ENCODE measurements at places on chromosomes 2 and 18.

- no peak for DNase-seq
Measured at GRCh38 chr18:55743133-55743532, 155.1 kb upstream of the TCF4 start.

GRCh38 chr2:240399419-240400324 is 35.8 kb upstream of the GPC1 start:
- DNase-seq = no peak

DNA sequence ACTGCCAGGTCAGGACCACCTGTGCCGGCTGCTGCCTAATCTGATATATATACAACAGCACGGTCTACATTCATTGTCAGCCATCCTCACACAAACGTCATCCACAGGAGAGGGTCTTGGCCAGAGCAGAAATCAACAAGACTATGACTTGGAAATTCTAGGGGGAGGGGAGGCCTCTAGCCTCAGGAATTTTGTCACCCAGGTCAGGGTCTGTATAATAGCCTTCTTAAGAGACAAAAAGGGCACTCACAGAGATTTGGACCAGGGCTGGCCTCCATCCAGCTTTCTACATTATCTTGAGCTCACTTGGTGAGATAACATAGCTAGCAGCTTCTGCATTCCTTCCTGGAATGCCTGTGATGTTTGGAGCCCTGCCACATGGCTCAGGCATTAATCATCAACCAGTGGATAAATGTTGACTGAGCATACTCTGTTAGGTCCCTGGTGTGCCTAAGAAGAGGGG is 50.4 kb upstream of the CTIF start:
- DNase-seq = peak; percentile 24

GRCh38 chr2:207282916-207283315 is 117.2 kb upstream of the KLF7 start:
- DNase-seq = no peak

- no peak for DNase-seq
Measured at GRCh38 chr2:149994057-149994728, 406.6 kb upstream of the MMADHC start.

DNA sequence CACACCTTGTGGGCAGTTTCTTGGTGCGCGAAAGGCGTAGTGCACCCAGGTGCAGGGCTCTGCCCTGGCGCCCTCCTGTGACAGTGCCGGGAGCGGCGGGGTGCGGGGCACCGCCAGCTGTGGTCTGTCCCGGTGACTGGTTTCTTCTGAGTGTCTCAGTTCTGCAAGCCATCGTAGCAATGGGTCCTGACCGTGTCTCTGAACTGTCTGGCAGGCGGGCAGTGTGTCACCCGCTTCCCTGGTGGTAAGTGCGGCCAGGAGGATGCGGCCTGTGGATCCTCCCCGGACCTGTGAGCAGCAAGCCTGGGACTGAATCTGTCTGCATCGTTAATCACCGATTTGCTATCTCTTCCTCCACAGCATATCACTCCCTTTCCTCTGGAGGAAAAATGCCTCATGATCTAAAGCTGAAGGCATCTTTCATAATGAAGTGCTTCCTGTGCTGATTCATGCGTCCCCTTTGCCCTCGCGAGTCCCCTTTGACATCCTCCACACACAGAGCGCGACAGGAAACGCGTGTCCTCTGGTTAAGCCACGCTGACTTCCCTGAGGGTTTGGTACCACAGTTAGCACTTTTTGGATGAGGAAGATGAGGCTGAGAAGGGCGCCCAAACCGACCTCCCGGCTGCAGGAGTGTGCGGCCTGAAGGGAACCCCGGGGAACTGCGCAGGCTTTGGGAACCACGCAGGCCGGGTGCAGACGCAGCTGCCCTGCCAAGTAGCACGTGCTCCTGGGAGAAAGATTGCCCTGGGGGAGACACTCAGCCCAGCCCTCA is 416.0 kb upstream of the HS6ST1 start:
- no peak for DNase-seq

DNA sequence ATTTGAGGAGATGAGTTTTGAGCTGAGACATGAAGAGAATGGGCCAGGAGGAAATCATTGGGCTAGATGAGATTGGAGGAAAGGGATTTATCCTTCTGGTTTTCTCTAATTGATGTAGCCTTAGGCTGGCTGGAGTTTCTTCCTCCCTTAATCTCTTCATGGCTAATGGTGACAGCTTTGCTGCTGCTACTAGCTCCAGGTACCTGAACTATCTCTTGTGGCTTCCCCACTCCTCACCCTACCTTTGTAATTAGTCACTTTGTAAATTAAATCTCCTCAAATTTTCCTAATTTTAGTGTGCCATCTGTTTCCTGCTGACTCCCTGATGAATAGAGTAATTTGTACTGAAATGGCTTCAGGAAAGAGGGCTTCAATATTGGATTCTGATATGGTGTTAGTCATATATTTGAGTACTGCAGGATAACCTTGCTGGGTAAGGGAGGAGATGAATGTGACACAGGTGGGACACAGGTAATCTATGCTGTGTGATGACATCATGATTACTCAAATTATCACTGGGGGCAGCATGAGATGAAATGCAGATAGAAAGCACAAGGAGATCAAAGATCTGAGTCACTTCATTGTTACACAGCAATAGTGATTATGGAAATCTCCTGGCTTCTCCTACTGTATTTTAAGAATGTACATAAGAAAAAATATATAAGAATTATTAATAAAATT is 1134.1 kb upstream of the DDX18 start:
- no peak for DNase-seq

GRCh38 chr2:138515092-138515491 is 13.5 kb downstream of the SPOPL start:
- DNase-seq = no peak

GRCh38 chr2:216149741-216150140 is 40.6 kb downstream of the XRCC5 start:
- no peak for DNase-seq

DNA sequence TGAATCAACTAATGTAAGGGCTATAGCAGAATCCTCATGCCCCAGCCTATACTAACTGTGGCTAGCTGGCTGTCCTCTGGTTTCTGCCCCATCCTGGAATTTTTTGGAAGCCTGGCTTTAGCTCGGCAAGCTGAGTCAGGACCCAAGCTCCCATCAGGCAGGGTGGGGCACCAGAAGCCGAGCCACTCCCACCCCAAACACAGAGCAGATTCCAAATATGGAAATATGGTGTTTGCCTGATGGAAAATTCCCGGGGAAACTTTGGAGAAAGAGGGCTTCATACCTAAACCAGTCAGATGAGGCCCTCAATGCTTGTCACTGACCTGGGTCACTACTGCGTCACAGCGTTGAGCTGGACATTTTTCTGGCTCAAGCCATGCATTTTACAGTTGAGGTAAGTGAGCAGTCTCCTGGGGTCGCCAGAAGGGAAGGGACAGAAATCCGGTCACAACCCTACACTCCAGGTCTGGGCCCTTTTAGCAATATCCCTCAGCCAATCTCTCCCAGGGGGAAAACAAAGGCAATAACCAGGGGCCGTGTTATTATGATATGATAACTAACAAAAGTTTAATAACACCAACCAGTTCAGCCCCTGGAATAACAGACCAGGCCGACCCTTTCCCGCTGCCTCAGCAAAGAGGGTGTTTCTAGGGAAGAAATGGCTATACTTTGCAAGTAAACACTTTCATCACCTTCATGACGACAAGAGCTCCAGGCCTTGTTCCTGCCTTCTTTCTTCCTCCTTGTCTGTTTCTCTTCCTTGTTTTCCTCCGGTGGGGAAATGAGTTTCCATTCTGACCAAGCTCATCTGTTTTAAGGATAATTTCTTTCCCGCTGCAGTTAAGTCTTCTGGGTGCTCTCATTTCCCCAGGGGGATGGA is 37.7 kb downstream of the PSD4 start:
- no peak for DNase-seq

DNA sequence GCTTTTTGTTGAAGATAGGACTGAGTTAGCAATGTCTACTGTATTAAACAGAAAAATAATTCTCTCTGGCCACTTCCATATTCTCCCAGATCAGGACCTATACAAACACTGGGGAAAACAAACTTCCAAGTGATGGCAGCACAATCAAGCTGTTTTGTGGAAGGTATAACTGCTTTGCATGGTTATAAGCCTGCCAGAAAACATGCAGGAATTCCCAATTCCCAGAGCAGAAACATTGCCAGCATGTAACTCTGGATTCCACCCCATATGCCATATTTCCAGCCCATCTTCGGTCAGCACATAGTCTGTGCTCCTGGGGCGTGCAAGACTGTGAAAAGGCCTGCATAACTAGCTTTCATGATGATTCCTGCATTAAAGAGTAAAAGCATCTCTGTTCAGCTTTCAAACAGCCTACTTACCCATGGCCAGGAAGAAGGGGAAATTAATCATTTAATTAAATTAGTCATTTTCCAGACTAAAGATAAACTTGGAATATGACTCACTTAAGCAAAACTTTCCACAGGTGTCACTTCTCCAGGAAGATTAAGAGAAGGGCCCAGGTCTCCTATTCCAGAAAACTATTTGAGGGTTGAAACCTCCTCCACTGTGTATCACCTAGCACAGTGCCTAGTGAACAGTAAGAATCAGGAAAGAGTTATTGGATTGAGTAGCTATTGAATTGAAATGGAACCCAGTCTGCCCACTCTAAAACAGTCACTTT is 280.5 kb downstream of the NRXN1 start:
- no peak for DNase-seq

- DNase-seq = no peak
Measured at GRCh38 chr18:44066541-44066940, 614.1 kb upstream of the SETBP1 start.

DNA sequence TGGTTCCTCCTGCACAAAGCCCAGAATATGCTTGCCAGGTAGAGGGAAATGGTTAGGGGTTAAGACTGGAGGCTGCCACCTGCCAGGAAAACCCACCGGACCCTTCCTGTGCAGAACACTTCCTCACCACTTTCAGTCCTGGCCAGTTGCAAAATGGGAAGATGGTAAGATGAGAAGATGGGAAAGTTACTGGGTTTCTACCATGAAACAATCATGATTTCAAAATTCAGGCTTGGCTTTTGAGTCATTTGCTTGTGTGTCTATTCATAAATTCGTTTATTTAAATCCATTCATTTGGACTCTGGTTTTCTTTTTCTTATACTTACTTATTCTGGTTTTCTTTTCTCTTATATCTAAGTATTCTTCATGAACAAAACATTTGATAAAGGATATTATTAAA is 7.2 kb downstream of the BMP10 start:
- DNase-seq = no peak

- no peak for DNase-seq
Measured at GRCh38 chr18:13382954-13383827, 164.6 kb downstream of the LDLRAD4 start.

- DNase-seq = no peak
Measured at GRCh38 chr18:78733762-78734613, 245.6 kb upstream of the SALL3 start.

DNA sequence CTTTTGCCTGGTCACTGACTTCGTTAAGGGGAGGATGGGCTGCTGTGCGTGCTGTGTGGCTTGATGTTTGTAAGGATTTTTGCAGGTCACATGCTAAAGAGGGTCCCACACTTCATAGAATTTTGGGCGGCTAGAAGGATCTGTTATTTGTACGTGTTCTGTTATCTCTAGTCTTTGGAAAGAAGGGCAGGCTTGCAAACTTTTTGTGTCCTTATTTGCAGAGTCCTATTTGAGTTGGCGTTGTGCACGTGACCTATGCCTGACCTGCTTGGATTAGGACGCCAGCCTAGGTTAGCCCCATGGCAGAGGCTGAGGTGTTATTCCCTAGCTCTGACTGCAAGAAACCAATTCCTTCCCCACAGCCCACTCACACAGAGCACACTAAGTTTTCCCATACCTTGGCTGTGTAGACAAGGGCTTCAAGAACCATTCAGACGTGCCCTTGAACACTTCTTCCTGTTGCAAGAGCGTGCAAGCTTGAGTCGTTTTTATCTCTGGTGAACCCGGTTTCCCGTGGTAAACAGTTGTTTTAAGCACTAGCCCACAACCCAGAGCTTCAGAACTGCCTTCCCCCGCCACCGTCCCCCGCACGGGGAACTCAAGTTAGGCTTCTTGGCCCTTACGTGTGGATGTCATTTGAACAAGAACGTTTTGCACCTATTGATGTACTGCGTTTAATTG is 94.6 kb downstream of the LDLRAD4 start:
- DNase-seq = no peak

GRCh38 chr2:30758191-30758651 is 49.0 kb downstream of the CAPN13 start:
- no peak for DNase-seq

- DNase-seq = no peak
Measured at GRCh38 chr2:45131587-45131986, 122.3 kb upstream of the SIX2 start.

DNA sequence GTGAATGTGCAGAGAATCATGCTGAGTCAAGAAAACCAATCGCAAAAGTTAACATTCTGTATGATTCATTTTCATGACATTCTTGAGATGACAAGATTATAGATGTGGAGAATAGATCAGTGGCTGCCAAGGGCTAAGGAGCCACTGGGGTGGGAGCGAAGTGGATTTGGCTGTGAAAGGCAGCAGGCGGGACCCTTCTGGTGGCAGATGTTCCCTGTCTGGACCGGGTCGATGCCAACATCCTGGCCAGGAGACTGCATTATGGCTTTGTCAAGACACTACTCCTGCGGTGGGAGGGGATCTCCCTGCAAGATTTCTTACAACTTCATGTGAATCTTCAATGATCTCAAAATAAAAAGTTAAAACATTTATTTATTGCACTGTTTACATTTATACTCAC is 427.9 kb downstream of the GALR1 start:
- DNase-seq = no peak

GRCh38 chr2:175557810-175558377 is 376.4 kb upstream of the ATP5MC3 start:
- no peak for DNase-seq

DNA sequence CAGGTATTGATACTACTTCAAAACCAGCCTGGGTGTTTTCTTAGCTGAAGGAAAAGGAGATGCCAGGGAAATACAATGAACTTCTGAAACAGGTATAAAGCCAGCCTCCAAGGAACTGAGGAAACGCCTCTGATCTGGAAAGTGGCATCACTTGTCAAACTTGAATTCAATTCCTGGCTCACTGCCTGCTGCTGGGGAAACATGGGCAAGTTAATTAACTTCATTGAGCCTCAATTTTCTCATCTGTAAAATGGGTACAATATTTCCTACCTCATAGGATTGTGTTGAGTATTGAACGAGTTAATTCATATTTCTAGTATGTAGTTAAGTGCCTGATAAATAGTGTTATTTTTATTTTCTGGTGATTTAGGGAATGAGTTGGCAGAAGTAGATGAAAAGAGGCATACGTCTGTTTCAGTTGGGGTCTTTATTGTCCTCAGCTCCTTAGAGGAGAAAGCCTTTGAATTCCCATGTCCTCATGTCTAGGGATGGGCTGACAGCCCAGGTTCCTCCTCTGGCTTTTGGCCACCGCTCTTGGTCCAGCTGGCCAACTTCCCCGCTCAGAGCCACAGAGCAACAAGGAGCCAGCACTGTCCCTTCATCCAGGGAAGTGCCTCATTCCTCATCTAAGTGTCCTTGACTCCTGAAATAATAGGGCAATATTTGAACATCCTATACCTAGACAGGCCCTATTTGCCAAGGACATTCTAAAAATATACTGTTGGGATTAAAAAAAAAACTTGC is 210.5 kb upstream of the GATA6 start:
- no peak for DNase-seq

Data from renal cortex interstitium (tissue), 15 donors.